ENCODE measurements at places on chromosomes 16 and 17.

DNA sequence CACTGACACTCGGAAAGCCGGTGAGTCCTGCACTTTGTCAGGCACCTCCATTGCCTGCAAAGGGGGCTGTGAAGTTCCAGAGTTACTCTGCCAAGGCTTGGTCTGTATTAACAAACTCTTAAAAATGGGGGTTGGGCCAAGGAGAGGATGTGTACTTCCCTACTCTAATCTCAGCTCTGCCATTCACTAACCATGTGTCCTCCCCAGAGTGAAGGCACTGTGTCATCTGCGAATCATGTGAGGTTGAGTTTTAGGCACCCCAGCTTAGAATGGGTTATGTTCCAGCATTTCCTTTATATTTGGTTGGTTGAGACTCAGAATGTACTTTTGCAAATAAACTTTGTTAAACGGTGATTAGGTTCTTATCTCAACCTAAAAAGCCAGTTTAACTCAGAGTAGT lies 24.9 kb downstream of the ERCC4 start:
- DNase-seq = no peak

GRCh38 chr17:7580604-7581575 lies 1.5 kb downstream of the CD68 start:
- DNase-seq = no peak

DNA sequence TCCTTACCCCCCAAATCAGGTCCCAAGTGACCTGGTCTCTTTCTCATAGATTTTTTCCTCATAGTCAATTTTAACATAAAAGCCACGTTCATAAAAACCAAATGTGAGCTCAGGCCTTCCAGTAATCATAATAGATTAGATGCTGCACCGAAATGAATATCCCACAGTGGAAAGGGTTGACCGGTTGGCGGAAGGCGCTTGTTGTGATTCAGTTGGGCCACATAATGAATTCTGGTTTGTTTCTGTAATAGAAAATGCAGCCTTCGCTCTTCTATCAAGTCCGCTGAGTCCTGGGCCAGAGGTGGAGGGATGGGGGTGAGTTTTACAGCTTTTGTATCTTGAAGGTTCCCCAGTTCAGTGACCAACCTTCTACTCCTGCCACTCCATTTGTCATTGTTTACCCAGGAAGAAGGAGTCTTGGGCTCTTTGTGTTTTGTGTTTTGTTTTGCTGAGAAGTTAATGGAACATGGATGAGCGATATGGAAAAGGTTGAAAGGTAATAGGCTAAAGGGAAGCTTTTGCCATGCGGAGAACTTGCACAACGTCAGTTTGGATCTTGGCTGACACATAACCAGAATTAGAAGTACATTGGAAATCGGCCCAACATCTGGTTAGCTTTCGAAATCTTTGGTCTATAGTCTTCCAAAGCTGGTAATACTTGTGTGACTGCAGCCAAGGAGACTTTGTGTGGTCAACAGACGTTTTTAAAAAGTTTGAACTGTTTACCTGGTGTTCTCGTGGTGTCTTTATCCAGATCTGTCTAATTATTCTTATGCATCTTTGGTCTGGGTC lies 89.5 kb downstream of the CLEC16A start:
- DNase-seq = no peak

DNA sequence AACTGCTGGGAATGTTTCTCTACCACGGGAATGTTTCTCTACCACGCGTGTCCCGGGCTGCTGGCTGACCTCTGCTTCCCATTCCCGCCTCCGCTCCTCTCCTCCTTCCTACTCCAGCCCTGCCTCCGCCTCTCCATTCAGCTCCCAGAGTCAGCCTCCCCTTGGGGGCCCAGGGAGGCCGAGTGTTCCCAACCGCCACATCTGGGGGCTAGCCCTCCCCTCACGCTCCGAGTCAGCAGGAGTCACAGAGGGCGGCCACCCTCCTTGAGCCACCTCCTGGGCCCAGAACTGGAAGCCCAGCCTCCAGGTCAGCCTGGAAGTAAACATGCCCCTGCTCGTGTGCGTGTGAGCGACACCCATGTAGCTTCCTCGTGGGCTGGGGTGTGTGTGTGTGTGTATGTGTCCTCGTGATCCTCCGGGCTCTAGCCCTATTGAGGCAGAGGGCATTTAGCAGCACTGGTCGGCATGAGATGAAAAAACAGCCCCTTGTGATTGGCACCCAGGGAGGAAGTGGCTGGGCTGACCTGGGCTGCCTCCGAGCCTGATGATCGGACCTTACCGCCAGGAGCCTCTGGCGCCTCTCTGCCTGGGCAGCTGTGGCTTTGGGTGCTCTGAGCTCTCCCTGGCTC lies 7.3 kb downstream of the CYGB start:
- DNase-seq = no peak

DNA sequence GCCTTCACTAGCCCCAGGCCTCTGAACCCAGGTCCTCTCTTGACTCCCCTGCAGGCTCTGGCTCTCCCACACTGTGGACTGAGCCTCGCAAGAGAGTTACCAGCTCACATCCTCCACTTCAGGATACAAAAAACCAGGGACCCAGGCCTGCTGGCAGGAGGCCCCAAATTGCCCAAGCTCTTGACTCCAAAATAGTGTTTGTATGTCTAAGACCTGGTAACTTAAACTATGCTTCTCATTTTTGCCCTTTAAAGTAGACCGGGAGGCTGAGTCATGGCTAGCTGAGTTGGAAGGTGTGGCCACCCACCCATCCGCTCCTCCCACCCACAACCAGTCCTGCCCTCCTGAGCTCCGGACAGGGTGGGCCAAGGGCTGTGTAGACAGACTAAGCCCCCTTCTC lies 250.0 kb downstream of the SOX9 start:
- DNase-seq = no peak

- no peak for DNase-seq
These were observed at the start of gene CAVIN1 for GRCh38 chr17:42422958-42423712. Gene CAVIN1, minus strand, starts transcription at chr17:42423256. Its CDS starts 159 bp downstream, at chr17:42423097.

- no peak for DNase-seq
These were observed 20.5 kb downstream of the EFTUD2 start for GRCh38 chr17:44878627-44879221.

- DNase-seq = no peak
These were observed 30.3 kb upstream of the RPH3AL start for GRCh38 chr17:382644-383533.

DNA sequence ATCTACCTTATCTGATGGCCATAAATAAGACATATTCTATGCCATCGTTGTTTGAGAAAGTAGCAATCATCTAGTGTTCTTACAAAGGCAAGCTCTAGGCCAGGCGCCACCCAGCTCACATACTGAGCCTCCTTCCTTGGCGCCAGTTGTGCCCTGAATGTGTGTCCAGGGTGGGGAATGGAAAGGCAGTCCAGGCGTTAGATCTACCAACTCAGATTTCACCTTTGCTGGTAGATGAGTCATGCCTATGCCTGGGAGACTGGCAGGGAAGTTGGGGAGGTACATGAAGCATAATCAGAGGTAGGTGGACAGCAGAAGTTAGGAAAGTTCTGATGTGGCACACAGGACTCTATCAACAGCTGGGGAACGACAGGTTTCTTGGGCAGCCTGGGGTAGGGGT lies 23.6 kb downstream of the SDR42E1 start:
- no peak for DNase-seq

GRCh38 chr16:49050607-49051006 lies 231.0 kb downstream of the CBLN1 start:
- no peak for DNase-seq

GRCh38 chr16:2095315-2095853 lies 40.3 kb downstream of the PKD1 start:
- no peak for DNase-seq

DNA sequence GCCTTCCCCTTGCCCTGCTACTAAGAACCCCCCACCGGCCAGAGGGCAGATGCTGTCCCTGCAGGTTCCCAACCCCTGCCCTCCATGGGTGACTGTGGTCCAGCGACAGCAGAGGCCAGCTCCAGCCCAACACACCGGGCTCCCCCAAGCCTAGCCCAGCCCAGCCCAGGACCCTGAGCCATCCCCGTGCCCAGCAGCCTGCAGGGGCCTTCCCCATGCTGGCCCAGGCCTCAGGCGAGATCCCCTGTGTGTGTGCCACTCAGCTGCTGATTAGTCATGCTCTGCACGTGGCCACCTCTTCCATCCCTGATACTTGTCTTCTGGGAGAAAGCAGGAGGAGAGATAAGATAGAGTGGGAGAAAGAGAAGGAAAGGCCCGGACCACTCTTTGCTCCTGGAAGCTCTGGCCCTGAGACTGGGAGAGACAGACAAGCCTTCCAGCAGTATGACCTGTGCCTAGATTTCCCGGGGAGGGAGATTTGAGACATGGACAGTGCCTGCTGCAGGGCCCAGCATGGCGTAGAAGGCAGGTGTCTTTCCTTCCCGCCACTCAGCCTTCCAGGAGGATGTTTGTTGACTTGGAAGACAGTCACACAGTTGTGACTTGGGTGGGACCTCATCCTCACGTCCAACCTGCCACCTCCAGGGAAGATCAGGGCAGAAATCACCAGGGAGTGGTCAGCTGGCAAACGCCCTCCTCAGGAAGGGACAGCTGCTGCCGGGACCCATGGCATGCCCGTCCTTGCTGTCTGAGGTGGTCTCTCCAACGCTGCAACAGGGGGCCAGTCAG lies 41.3 kb upstream of the RASD1 start:
- DNase-seq = no peak

GRCh38 chr17:66906321-66907278 lies 57.9 kb upstream of the CACNG4 start:
- DNase-seq = peak; percentile 18

GRCh38 chr16:19304750-19305149 lies 19.2 kb downstream of the CLEC19A start:
- DNase-seq = no peak

GRCh38 chr17:78267253-78268073 lies 36.0 kb downstream of the TMEM235 start:
- no peak for DNase-seq

DNA sequence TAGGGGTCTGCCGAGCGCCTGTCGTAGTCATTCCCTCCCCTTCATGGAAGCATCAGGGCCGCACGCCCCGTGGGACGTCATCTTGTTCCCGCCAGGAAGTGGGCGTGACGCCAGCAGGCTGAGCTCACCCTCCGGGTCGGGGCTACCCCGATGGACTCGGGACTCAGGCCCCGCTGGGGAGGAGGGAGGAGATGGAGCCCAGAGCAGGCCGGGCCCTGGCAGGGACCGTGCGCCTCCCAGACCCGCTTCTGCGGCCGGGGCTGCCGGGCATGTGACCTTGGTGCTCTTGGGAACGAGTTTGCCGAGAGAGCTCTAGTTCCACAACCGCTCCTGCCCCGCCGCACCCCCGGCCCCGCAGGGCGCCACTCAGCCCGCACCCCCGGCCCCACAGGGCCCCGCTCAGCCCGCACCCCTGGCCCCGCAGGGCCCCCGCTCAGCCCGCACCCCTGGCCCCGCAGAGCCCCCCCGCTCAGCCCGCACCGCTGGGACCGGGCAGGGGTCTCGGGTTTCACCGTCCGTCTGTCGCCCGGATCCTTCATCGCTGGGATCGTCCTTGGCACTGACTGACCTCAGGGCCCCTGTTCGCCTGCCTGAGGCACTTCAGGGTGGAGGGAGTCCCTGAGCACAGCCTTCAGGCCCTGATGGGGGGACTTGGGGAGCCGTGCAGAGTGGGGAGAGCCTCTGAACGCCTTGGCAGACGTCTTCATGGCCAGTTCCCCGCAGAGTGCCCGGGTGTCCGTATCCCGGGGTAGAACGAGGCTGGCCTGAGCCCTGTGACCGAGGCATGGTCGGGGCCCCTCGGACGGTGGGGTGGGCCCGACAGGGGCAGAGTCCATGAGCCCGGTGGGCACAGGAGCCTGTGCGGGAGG lies 5.8 kb downstream of the CACNA1H start:
- DNase-seq = no peak

DNA sequence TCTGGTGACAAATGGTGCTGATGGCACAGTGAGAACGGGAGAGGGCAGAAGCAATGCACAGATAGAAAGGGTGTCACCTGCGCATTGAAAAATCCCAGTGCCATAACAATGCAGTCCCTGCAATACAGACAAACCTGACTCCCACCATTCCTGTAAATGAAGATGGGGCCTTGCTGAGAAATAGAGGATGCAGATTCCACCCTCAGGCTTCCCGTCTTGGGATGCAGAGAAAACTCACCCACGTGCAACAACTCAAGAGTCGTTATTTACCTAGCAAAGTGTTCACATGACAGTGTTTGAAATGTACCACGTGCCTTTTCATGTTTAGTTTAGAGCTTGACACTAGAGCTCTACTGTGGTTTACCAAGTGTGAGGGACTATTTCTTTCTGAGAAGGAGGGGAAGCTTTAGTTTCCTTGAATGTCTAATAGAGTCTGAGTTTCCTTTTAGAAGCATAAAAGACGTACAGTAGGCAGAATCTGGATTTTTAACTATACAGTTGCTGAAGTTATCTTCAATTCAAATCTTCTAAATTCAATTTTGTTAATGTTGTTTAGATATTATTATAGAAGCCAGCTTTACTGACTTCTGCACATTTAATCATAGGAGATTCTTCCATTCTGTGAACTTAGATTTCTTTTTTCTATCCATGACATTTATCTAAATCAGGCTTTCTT lies 35.6 kb downstream of the WWOX start:
- no peak for DNase-seq

DNA sequence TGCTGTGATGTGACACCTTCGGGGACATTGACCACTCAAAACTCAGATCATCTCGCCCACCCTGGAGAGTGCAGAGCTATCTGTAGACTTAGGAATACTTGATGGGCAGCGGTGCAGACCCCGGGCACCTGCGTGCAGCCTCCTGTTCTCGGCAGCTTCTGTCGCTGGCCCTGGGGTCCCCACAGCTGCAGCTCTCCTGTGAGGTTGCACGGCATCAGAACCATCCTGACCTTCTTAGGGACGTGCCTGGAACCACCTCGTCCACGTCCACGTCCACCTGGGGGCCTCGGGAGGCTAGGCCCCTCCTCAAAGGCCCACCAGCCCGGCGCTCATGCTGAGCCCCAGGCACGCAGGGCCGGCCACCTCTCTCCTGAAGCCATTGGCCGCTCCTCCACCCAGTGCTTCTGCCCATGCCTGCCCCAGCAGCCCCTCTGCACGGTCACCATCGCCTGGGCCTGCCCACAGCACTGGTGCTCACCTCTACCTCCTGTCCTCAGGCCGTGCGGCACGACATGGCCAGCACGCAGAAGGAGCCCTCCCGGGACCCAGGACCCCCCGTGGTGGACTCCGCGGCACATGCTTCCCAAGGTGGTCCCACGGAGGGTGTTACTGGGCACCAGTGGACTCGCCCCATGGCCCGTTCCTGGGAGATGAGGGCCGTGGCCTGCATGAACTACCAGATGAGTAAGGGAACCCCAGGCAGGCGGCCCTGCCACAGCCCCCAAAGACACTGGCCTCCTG lies 2.3 kb upstream of the WFIKKN1 start:
- DNase-seq = no peak

GRCh38 chr17:49635121-49635520 lies 42.8 kb downstream of the SPOP start:
- DNase-seq = no peak

GRCh38 chr17:66564992-66565465 lies 262.6 kb downstream of the PRKCA start:
- DNase-seq = no peak

GRCh38 chr16:10685709-10686108 lies 9.0 kb downstream of the TEKT5 start:
- DNase-seq = no peak

- no peak for DNase-seq
These were observed 65.6 kb downstream of the SDR42E1 start for GRCh38 chr16:81945665-81946064.

Data from activated T-helper 1 cell treated with Interleukin-2 at 50 U/mL for 16 hours (primary cell).